Daoy (cell line): ENCODE measurements at places on chromosomes 1 and 21. TPM values are rescaled to one million over a fixed set of nuclear protein-coding genes. Genes with fewer than 3 reads are reported as not detected.

Gene WLS
- total RNA-seq: 47.5 and 51.8 TPM in 2 replicates

Gene FCRL6
- not detected in 2 replicates for total RNA-seq

DNA sequence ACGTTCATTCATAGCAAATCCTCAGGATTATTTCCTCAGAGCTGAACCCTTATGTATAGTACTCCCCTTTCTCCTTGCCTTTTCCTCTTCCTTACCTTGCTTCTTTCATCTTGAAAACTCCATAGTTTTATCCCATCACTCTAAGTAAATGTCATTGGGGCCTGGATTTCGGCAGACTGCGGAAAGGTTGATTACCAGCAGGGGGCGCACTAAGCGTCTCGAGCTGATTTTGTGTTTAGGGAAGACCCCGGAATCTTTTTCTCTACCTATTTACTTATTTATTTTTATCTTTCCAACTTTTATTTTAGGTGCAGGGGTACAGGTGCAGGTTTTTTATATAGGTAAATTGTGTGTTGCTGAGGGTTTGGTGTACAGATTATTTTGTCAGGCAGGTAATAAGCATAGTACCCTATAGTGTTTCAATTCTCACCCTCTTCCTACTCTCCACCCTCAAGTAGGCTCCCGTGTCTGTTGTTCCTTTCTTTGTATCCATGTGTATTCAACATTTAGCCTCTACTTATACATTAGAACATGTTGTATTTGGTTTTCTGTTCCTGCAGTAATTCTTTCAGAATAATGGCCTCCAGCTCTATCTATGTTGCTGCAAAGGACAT is 11.4 kb upstream of the MTARC1 start:
- DNase-seq: peak; percentile 25

- peak; percentile 37 for DNase-seq
Measured at GRCh38 chr1:61083013-61083806, 849 bp downstream of the NFIA start.

- peak; percentile 90 for DNase-seq
Measured at GRCh38 chr1:156689035-156689952, 12.1 kb upstream of the NES start.

DNA sequence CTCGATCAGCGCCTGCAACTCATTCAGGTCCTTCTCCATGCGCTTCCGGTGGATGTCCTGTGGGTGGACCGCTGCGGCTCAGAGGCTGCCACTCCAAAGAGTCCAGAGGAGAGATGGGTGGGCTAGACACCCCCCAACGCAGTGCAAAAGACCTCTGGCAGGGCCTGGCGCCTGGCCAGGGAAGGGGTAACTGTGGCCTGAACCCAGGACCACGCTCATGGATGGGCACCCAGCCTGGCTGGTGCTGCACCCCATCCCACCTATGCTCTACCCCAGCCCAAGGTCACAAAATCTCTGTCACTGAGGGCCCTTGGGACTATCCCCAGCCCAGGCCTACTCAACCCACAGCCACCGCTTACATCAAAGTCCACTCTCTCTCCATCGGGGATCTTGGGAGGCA is 12.2 kb downstream of the TNNT2 start:
- DNase-seq: no peak

DNA sequence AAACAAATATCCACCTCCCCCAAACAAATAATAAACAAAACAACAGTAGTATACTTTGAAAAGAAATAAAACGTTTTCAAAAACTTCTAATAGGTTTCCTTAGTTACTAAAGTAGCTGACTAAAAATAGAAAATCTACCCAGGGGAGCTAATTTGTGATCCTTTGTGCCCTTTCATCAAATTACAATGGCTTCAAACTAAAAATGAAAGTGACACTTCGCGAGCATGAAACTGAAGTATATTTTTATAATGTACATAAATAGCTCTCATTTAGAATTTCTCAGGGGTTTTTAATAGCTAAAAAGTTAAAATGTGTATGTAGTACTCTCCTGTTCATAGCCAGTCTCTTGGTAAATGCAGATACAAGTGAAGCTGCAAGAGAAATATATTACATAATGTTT is 78.4 kb downstream of the BRINP3 start:
- no peak for DNase-seq

DNA sequence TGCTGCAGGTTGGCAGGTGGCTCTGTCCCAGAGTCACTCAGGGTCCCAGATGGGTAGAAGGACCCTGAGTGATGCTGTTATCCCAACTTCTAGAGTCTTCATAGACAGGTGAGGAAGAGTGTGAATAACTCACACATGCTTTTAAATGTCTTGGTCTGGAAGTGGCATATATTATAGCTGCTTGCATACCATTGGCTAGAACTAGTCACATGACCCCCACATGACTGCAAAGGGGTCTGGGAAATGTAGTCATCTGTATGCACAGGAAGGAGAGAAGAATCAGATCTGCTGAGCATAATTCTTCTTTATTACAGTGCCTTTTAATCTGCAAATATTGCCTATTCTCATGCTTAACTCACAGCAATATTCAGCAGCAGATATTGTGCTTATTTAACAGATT is 28.2 kb upstream of the KLHDC7A start:
- peak; percentile 41 for DNase-seq
